ENCODE measurements at places on chromosomes 7 and 10. TPM values are rescaled to one million over a fixed set of nuclear protein-coding genes. Genes with fewer than 3 reads are reported as not detected.

PTPRZ1 gene
- total RNA-seq, result not detected

NYAP1 gene
- total RNA-seq, result 4.2 TPM

SUFU gene
- total RNA-seq, result 8.2 TPM

TRDMT1 gene
- 4.2 TPM for total RNA-seq

RAB11FIP2 gene
- 18.4 TPM for total RNA-seq

DNTT gene
- not detected for total RNA-seq

TWIST1 gene
- 3.8 TPM for total RNA-seq

TUBAL3 gene
- total RNA-seq, result 0.33 TPM

SPDYE5 gene
- total RNA-seq, result not detected
